Fibroblast of mammary gland (primary cell): ENCODE measurements at places on chromosomes 5 and 9.

DNA sequence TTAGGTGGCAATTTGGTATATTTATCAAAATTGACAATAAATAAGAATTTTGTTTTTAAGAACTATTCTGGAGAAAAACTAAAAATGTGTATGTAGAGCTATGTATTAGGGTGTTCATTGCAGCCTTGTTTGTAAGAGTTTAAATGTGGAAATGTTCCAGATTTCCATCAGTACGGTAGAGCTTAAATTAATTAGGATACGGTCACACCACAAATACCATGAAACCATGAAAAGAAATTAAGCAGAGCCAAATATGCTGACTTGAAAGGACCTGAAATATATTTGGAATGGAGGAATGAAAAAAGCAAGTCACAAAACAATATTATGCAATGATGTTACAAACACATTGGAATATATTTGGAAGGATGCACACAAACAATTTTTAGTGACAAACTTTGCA, 64.6 kb downstream of the ACTBL2 start:
- DNase-seq = no peak

DNA sequence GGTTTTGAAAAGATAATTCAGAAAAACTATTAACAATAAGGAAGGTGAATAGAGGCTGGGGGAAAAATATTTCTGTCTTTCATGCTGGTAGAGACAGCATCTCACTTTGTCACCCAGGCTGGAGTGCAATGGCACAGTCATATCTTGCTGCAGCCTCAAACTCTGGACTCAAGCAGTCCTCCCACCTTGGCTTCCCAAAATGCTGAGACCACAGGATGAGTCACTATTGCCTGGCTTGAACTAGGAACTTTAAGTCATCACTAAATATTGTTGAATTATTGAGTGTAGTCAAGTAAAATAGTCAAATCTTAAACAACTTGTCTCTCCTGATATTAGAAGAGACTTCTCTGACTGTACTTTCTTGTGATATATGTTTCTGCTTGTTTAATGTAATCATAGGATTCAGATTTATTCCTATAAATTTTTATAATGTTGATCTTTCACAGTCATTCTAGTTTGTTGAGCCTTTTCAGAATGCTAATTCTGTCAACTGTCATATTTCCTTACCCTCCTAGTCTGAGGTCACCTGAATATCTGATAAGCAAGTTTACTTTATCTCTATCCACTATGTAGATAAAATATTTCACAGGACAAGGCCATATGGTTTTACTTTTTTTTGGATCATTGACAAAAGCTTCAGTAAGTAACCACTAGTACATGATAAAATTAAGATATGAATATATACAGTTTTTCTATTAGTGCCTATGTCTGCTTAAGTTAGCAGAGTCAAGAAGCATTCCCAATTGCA, 1696.5 kb downstream of the MAT2B start:
- DNase-seq = peak; percentile 73

DNA sequence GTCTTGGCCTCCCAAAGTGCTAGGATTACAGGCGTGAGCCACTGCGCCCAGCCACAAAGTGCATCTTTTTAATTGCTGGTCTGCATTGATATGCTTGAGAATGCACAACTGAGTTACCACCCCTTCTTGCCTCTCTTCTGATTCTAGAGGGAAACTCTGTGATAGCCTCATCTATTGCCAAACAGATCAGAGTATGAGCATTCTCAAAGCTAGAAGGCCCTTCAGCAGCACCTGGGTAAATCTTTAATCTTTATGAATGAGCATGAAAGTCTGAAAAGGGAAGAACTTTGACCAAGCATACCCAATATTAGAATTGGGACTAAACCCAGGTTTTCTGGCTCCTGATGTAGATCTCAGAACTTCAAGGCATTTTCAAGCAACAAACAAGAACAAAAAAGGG, 298.3 kb upstream of the TNC start:
- no peak for DNase-seq

- peak; percentile 21 for DNase-seq
Measured at GRCh38 chr5:125700380-125700861, 722.8 kb upstream of the GRAMD2B start.

DNA sequence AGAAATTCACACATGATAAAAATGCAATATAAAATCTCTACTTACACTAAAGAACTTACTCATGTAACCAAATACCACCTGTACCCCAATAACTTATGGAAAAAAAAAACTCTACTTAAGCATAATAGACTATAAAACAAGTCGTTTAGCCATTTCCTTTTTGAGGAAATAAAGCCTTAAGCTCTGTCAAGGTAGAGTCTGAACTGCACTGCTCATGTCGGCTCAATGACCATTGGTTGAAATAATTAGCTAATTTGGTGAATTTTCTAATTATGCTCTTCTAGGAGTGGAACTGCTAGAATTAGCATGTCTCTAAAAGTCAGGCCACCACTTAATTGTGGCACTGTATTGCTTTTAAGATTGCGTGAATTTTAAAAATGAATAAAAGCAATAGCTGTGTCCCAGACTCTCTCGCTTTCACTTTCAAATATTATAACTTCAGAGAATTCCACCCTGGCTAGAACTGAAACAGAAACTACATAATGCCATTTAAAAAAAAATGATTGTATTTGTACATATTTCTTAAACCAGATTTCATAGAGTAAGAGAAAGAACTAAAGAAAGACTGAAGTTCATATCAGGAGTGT, 113.0 kb upstream of the PCA3 start:
- no peak for DNase-seq

DNA sequence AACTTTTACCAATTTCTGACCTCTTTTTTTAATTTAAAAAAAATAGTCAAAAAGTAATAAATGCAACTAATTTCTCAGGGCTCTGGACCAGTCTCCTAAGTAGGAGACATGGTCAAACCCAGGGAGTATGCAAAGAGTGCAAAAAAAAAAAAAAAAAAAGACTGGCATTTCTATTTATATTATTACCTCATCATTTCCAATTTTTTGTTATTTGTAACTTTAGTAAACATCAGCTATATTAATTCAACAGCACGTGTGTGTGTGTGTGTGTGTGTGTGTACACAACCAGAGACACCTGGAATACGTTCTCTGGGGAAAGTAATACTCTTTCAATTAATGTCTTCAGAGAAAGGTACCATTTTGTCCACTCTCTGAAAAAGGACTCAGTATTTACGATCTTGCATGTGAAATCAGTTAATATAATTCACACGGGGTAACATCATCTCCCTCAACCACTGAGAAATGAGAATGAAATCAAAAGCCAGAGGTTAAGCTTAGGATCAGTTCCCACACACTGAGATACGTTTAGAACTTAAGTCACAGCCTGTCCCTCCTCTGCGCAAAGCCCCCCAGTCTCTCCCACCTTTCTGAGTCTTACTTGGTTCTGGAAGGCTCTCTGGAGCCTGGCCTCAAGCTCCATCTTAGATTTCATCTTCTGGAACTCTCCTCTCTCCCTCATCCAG, 21.9 kb downstream of the ZNF608 start:
- DNase-seq = no peak

DNA sequence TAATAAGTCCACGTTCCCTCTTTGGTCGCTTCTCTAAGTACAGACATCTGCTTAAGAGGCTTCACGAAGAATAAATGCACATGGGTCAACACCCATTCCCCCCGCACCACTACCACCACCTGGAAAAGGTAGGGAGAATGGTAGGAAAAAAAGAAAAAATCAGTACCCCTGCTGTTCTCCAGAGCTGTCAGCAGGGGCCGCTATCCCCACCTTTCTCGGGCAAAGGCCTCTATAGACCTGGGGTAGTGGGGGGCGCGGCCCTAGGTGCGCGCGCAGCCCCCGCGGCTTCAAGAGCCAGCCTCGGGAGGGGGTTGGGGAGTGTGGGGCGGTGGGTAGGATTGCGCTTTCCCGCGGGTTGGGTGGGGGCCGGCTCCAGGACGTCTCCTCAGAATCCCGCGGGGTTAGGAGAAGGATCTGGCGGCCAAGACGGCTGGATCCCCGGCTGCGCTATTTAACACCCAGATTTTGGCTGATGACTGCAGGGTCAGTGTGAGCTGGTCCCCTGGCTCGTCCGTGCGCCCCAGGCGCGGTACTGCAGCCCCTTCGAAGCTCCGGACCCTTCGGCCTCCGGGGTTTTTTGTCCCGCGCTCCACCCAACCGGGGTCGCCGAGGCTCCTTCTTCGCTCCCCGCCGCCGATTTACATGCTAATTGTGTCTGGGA, 1.6 kb upstream of the SEMA6A start:
- DNase-seq = peak; percentile 50

DNA sequence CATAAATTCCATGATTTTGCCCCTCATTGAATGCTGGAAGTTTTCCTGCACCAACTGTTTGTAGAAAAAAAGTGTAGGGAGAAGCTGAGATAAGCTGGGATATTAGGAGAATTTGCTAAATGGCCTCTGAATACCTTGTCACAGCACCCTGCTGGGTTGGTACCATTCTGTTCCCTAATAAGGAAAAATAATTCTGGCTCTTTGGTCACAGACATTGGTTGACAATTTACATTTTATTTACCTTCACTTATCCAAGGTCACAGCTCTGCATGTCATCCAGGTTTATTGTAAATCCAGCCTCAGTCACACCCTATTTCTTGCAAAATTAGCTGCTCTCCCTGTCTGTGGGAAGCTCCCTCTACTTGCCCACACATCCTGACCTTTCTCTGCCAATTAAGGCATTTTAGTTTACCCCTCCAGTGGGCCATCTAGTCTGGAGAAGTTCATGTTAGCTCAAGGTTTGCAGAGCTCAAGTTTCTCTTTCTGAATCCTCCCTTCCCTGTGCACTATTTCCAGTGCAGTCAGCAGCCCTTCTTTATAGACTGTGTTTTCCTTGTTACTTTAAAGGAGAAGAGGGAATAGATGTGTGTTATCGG, 115.4 kb upstream of the NTRK2 start:
- no peak for DNase-seq

DNA sequence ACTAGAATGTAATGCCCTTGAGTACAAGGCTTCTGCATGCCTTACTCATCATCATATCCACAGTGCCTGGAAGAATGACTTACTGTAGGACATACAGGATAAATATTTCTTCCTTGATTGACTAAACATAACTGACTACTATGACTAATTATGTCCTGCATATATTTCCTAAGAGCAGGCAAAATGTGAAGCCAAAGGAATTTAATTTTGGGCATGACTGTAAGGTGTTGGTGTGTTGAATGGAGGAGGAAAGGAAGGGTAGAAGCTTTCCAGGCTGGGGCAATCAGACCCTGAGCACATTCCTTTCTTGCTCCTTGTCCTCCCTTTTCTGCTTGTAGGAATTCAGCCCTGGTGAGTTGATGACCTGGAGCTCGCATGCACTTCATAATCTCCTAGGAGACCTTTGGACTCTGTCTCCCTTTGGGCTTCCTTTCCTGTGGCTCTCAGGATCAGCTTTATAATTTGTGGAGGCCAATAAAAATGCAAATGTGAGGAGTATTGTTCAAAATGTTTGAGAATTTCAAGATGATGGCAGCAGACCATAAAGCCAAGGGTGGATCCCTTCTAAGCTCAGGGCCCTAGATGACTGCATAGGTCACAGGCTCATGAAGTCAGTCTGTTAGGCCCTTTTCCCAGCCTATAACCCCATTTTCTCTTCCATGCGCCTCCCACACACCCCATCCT, 174.0 kb downstream of the HMHB1 start:
- DNase-seq = peak; percentile 84

GRCh38 chr9:113343732-113344231, 3.7 kb upstream of the WDR31 start:
- peak; percentile 46 for DNase-seq

DNA sequence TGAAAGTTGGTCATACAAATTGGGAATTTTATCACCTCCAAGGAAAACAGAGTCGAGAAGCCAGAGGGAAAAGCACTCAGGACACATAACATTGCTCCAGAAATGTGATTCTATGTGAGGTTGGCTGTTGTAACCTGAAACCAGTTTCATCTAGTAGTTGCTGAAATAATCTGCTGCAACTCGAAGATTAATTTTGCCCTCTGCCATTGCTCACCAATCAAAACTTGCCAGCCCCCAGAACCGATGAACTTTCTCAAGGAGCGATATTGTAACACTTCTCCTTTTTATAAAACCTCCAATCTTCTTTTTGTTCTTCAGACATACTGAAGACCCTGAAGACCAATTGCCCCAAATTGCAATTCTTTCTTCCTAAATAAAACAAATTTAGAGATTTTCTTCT, 31.1 kb downstream of the C5orf58 start:
- no peak for DNase-seq

GRCh38 chr9:130897848-130898551, 1.4 kb upstream of the QRFP start:
- no peak for DNase-seq

GRCh38 chr9:137309368-137310188, 7.5 kb upstream of the NRARP start:
- DNase-seq = no peak

DNA sequence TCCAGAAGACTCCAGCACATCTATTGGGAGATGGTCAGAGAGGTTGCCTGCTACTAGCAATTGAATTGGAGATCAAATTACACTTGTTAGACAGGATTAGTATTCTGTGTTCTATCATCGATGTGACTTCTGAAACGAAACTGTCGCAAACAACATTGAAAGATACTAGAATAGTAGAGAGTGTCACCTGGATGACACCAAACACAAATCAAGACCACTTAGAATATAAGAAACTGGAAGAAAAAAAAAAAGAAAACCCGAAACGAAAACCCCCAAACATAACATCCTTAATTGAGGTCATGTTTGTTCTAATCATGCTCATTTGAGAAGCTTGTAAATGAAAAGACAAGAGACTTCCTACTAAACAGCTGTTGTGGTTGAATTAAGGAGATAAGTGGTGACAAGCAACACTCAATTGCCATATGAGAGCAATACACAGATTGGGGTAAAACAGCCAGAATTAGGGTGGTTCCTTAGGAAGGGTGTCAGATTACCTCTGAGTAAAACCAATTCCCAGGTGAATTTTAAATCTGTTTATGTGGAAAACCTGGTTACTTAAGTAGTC, 97.6 kb downstream of the BASP1 start:
- peak; percentile 78 for DNase-seq

DNA sequence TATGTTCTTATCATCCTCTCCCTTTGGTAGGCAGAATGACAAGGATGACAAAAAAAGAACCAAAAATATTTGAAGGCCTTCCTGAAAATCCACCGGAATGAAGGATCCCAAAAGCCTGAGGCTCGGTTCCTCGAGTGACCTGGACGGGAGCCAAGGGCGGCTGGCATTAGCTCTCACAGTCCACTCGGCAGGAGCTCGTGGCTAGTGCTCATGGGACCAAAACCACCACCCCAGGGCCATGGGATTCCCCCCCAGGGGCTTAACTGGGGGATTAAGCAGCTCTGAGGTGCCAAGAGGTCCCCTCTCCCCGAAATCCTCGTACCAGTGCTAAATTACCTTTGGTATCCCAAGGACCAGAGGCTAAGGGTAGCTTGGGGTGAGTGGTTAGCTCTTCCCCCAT, 586 bp upstream of the PDZD2 start:
- no peak for DNase-seq
